CD4-positive, alpha-beta T cell treated with Interleukin-15 for 1 hour (primary cell): ENCODE measurements at places on chromosomes 2 and 18.
A peak's percentile ranks its signal among the peaks of the same experiment; 100 is the strongest.

GRCh38 chr2:59752071-59752470, 801.4 kb downstream of the BCL11A start:
- no peak for DNase-seq

GRCh38 chr2:33496150-33496549, 19.7 kb downstream of the RASGRP3 start:
- no peak for DNase-seq

- DNase-seq: no peak
These were observed 354.7 kb downstream of the EIPR1 start for GRCh38 chr2:3022841-3023372.

- DNase-seq: no peak
These were observed 189.6 kb downstream of the MIB1 start for GRCh38 chr18:21930177-21930576.

- DNase-seq: no peak
These were observed 700.0 kb upstream of the NXPH2 start for GRCh38 chr2:139480161-139480650.

DNA sequence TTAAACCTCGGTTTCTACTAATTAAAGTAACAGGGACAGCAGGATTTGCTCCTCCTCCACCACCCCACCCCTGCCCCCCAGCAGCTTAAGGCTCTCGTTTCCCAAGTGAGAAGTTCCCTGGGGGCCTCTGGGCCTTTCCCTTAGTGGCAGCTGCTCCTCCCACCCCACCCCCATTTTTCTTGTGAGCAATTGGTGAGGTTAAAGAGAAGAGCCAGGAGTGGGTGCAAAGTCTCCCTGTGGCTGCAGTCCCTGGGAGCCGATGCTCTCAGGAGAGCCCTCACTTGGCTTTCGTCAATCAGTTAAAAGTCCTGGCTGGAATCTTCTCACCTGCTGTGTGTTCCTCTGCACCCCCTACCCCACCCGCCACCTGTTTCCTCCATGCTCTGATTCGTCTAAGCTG, 48.7 kb upstream of the AGAP1 start:
- no peak for DNase-seq

GRCh38 chr2:106058469-106059137, 135.5 kb downstream of the UXS1 start:
- no peak for DNase-seq

- DNase-seq: no peak
These were observed 427.7 kb downstream of the TGIF1 start for GRCh38 chr18:3877678-3878077.

DNA sequence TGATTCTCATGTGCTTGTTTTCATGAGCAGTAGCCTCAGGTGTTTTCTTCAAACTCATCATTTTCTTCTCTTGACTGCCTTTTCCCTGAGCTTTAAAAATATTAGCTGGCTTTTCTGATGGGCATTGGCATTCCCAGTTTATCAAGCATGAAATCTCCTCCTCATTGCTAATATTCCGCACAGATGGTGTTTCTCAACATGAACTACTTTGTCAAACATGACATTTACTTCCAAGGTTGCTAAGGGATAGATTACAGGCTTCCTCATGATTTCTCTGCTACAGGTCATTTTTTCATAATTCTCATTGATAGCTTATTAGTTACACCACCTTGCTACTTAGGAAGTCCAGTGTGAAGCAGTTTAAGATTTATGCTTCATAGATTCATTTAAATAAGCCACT, 1116.9 kb upstream of the CNTNAP5 start:
- no peak for DNase-seq

- DNase-seq: no peak
These were observed 124.4 kb downstream of the DIS3L2 start for GRCh38 chr2:232085826-232086425.

DNA sequence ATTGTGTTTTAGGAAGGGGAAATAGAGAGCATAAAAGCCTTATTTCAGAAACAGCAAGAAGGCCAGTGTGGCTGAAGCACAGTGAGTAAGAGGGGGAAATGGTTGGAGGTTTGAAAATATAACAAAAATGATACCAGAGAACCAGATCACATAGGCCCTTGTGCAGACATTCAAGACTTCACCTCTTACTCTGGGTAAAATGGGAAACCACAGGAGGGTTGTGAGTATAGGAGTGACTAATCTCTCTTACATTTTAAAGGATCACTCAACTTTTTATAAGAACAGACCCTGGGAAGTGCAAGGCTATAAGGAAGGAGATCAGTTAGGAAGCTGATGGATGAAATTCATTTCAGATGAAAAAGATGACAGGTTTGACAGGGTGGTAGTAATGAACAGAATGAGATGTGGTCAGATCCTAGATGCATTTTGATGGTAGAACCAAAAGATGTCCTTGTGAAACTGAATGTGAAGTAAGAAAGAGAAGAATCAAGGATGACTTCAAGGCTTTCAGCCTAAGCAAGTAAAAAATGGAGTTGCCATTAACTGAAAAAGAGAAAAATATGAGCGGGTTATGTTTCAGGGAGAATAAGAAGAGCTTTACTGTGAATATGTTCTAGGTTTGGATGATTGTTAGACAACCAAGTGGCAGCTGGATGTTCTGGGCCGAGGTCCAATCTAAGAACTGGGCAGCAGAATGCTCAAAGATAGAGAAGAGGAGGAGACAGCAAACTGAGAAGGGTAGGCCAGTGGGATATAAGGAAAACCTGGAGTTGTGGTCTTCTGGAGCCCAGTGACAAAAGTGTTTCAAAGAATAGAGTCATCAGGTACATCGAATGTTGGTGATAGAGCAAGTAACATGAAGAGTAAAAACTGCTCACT, 65.1 kb downstream of the USP40 start:
- no peak for DNase-seq

DNA sequence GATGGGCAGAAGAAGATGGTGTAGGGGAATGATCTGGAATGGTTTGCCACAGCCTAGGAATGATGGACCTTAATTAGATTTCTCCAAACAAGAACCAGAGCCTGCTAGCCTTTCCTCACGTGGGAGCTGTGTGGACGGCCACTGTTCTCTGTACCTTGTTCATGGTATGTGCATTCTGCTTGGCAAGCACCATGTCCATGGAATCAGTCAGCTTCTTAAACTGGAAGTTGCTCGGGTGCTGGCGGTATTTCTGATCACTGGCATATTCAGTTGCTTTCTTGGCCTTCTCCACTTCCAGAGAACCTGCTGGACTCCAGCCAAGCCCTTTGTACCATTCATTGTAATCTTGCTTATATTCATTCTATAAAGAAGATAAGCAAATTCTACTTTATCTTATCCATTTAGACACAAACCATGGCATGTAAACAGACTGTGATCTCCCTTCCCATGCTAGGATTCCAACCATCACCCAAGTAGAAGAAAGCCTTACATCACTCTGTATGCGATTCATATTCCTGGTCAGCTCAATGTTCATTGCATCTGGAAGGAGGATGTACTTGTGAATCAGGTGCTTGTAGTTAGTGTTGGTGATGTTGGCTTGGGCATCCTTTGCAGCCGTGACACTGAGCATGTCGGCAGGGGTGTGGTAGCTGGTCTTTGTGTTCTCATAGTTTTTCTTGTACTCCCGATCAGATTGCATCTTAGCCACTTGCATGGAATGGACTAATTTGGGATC, 78.4 kb downstream of the NEB start:
- no peak for DNase-seq

- DNase-seq: no peak
These were observed 322.6 kb upstream of the REV1 start for GRCh38 chr2:99812426-99812825.

DNA sequence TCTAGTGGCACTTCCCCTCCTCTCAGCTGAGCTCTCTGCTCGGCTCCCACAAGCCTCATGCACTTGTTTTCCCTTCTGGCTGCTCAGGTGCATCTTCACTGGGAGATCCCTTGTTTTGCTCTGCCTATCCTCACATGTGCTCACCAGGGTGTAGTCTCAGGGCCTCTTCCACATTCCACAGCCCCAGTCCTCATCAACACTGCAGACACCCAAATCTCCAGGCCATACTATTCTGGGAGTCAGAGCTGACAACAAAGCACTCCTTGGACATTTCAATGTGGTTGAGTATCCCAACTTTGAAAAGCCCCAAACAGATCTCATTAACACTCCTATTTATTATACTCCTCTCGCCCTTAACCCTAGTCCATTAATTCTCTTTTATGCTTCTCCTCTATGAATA, 71.3 kb downstream of the CCDC93 start:
- no peak for DNase-seq

GRCh38 chr2:47237375-47238334, 82.5 kb upstream of the STPG4 start:
- no peak for DNase-seq

DNA sequence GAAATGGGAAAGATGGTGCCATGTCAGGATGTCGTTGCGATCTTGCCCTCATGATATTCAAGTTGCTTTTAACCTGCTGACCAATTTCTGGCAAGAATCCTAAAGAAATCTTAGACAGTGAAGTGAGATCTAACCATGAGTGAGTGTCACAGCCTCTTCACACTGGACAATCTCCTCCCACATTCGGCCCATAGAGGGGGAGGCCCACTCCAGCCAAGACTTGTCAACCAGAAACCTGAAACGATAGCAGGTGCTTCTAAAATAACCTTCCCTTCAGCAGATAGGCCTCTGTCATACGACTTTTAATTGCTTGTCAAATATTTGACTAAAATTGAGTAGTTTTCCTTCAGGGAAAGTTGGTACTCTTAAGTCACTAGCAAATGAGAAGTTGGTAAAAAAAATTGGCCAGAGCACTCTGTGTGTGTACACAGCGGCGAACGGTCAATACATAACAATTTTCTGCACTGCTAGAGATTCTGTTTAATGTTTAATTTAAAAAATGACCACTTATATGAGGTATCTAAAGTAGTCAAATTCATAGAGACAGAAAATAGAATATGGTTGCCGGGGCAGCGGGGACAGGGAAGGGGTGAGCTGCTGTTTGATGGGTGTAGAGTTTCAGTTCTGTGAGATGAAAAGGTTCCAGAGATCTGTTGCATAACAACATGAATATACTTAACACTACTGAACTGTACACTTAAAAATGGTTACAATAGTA, 110.2 kb downstream of the VAPA start:
- no peak for DNase-seq

DNA sequence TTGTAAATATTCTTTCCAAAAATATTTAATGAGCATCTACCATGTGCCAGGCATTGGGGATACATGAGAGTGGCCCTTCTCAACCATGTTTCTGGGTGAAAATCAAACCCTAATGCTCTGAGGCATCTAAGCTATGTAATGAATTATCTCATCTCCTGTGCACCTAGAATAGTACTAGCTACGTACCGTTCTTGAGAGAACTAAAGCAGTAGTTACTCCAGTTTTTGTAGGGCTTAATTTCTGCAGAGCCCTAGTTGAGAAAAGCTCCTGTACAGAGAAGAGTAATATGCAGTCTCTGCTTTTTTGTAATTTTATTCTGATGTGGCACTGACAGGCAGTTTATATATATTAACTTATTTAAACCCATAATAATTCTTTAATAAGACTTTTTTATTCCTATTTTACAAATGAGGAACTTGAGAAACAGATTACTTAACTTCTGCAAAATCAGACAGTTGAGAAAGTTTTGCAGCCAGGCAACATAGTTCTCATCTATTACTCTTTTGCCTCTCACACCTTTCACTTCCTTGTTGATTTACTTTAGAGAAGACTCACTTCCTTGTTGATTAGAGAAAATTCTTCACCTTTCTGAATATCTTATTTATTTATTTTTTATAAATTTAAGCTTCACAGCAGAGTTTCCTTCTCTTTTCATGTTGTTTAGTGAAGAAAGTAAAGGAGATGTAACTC, 3.1 kb downstream of the SPOPL start:
- DNase-seq: no peak

- DNase-seq: no peak
These were observed 948.8 kb downstream of the SOCS6 start for GRCh38 chr18:71237641-71238040.

- peak; percentile 12 for DNase-seq
These were observed 208.4 kb downstream of the TNS1 start for GRCh38 chr2:217794133-217794986.

DNA sequence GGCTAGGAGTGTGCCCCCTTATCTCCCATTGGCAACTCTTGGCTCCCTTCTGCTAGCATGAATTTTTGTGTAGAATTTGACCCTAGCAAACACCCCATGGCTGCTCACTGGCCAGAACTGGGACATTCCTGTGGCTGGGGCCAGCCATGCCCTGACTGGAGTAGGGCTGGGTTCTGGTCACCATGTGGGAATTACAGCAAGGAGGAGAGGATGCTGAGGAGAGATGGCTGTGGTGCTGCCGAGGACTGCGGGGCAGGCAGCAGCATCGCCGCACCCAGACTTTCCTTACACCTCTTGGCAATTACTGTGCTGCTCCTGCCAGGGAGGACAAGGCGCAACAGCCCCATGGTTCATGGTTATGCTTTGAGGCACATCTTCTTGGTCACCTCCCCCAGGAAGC, 12.7 kb downstream of the KCNF1 start:
- no peak for DNase-seq
